ENCODE measurements at places on chromosomes 16 and 17.

DNA sequence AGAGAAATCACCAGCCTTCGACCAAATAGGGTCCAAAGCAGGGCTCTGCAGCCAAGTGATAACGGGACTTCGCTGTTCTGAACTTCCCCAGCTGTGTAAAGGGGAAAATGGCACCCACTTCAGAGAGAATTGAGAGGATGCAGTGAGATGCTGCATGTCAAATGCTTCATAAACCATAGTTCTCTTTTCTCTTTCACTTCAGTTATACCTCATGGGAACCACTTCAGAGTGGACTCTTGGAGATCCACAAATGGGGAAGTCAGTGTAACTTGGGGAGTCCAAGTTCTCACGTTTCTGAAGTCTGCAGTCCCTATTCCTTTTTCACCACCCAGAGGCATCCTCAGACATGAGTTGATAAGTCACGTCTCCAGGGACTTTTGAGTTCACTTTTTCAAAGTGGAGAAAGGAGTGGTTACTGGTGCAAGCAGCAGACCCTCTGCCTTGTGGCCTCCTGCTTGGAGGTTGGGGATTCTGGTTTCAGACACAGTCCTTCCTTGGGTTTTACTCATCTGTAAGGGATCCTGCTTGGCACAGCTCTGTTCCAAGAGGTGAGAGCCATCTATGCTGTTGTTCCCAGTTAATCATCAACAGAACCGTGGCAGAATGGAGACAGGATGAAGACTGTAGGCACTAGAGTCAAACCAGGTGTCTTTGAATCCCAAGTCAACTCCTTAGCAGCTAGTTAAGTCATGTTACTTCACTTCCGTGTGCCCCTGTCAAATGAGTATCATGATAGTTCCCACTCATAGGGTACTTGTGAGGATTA is 123.4 kb upstream of the NOL11 start:
- DNase-seq = peak; percentile 33

- DNase-seq = no peak
Observed at GRCh38 chr17:19554393-19554792, 20.7 kb downstream of the SLC47A1 start.

GRCh38 chr17:6608321-6608720 is 32.2 kb downstream of the KIAA0753 start:
- DNase-seq = no peak

- no peak for DNase-seq
Observed at GRCh38 chr17:34755371-34755770, 176.0 kb downstream of the TMEM132E start.

- no peak for DNase-seq
Observed at GRCh38 chr17:7429722-7430121, 1.1 kb downstream of the SPEM3 start.

GRCh38 chr17:57032343-57032742 is 52.7 kb upstream of the AKAP1 start:
- DNase-seq = peak; percentile 49

DNA sequence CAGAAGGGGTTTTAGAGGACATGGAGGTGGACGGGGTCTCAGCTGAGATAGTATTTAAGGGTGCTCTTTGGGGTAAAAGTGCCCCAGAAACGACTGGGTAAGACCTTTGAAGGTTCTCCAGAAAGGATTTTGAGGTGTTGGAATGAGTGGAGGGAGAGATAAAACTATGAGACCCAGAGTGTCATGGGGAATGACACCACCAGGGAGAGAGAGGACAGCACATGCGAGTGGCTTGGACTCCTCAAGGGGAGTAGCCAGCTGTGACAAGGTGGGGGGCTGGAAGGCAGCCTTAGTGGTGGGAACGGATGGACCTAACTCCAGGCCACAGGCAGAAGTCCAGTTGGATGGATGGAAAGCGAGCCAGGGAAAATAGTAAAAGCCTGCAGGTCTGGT is 19.2 kb upstream of the PITPNM3 start:
- DNase-seq = no peak

DNA sequence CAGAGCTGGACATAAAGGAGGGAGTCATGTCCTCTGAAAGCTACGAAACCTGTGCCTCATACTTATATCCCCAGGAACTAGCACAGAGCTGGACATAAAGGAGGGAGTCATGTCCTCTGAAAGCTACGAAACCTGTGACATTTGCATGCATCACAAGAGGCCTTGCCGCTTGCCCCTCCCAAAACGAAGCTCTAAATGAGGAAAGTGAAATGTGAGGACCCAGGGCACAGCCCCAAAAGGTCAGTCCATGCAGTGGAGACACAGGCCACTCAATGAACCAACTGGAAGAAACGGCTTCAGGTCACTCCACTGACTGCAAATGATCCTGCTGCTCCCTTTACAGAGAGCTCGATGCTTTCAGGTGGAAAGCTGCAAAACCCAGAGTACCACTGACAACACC is 38.3 kb downstream of the COG7 start:
- no peak for DNase-seq

DNA sequence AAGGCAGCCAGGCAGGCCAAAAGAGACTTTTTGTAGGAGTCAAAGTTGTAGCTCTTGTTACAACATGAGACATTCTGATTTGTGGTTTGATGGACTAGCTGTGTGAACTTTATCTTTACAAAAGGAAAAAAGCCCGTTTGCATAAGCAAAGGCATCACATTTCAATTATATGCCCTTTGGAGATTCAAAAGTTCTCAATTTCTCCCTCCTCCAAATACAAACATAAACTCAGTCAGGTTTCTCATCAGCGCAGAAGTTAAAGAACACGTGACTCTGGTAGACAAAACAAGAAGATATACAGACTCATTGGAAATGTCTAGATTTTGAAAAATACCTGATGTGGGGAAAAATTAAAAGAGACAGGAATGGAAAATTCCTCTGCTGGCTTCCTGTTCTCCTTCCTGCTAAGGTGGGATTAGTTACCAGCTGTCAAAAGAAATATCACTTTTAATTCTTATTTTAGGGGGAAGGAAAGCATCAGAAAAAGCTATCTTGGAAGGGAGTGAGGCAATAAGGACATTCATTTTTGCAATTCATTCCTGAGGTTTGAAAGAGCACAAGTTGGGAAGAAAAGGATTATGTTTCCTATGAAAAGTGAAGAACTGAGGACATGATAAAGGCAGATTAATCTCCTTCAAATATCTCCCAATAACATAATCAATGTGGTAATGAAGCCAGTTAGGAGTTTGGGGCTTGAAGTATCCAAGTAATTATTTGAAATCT is 4.6 kb upstream of the KCNJ16 start:
- DNase-seq = no peak

DNA sequence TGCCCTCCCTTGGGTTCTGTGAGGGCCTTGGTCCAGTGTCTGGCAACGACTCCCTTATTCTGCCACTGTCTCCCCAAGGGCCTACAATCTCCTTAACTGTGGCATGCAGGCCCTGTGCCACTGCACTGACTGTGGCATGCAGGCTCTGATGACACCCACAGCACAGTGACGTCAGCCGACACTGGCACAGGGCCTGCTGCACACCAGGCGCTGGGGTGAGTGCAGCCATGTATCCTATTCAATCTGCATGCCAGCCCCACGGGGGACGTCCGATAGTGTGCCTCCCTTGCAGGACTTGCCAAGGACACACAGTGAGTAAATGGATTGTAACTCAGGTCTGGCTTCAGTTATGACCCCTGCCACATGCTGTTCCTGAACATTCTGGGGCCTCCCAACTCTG is 39.8 kb upstream of the RASD1 start:
- DNase-seq = no peak

- DNase-seq = no peak
Observed at GRCh38 chr16:57531635-57532265, 4.6 kb downstream of the CCDC102A start.

DNA sequence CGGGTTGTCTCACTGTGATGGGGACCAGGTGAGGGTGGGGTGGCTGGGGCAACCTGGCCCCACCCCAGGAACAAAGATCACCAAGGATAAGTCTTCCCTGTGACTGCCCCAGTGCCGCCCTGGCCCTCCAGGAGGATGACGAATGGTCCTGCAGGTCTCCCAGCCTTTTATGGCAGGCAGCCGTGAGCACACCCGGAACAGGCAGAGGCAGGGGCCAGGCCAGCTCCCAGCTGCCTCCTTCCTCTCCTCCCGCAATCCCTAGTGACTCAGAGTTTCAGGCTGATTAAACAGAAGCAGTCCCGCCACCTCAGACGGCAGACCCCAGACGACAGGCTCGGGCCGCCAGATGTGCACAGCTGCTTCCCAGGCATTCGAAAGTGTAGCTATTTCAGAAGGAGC is 13.3 kb downstream of the JUP start:
- DNase-seq = peak; percentile 96

- no peak for DNase-seq
Observed at GRCh38 chr16:89971495-89972243, 23.1 kb downstream of the DEF8 start.

- DNase-seq = no peak
Observed at GRCh38 chr16:66600477-66600876, 4.0 kb upstream of the CMTM3 start.

- DNase-seq = no peak
Observed at GRCh38 chr16:74449470-74449869, 28.2 kb upstream of the CLEC18B start.

DNA sequence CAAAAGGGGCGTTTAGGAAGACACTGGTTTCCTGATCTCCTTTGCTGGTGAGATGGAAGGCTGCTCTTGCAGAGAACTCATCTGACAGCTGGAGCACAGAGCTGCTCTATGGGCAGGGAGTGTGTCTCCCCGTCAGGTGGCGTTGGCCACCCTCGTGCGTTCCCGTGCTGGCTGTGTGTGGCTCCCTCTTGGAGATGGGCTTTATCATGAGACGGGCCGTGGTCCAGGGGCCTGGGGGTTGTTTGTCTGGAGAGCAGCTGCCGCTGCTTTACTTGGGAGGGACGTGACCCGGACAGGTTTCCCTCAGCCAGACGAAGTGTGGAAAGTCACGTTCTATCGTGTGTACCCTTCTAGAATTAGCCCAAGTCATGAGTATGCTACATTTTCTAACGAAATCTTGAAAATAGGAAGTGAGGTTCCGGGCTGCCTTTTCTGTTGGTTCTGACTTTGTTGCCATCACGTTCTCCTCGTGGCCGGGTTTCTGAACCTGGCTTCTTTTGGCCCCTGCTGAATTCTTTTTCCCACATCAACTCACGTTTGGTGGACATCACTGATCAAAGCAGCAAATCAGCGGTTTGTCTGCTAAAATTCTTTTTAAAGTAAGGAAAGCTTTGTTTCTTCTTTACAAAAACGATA is 105.6 kb upstream of the CHMP6 start:
- DNase-seq = peak; percentile 38

DNA sequence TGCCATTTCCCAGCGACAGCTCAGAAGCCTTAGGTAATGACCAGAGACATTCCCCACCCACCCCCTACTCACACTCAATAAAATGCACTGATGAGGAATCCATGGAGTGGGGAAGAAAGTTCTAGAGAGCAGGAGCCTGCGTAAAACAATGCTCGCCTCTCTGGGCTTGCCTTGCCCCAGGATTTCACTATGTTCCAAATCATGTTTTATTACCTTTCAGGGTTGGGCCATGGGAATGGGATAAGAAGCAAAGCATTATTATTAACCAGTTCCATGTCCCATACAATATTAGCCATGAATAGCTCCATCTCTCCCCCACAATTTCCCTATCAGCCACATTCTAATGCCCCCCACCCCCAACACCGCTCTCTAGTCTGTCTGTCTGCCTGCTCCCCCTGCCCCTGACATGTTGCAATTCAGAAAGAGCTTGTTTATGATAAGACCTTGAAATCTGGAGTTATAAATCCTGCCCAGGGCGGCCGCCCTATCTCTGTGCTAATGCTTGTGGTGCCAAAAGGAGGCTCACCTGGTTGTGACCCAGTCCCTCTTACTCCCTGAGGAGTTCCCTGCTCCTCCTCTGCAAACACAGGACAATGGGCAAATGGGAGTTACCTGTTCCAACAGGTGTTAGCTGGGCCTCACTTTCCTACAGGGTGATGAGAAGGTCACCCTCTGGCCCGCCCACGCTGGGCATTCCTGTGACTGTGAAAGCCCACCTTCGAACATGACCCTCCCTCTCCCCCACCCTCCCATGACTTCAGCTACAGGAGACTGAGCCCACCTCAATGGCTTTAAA is 28.0 kb upstream of the DDX52 start:
- DNase-seq = peak; percentile 64
